ENCODE measurements at places on chromosomes 3 and 15.

DNA sequence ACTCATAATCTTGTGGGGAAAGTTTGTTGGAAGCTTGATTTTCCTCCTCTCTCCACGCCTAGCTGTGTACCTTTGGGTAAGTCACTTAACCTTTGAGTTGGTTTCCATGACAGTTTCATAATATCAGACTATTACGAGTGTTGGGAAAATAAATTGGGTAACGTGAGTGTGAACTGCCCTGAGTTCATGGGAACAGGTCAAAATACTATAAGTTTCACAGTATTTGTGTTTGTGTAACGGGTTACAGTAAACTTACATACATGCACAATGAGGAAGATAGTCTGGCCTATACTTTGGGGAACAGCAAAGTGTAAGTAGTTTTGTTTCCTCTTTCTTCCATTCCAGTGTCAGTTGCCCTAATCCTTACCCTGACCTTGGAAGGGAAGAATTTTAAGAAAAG lies 509.9 kb downstream of the MECOM start:
- no peak for DNase-seq

DNA sequence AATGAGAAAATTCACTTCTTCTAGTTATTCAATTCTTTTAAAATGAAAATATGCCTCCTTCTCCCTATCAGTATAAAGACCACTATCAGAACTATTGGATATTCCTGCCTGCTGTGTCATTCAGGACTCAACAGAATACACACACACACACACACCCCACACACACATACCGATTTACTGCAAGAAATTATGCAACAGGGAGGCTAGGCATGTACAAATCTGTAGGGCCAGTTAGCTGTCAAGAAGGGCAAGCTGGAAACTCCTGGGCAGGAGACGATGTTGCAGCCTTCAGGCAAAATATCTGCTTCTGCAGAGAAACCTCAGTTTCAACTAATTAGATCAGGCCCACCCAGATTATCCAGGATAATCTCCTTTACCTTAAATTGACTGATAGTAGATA lies 13.9 kb upstream of the RYR3 start:
- no peak for DNase-seq

GRCh38 chr3:126888186-126888760 lies 94.6 kb upstream of the PLXNA1 start:
- no peak for DNase-seq

GRCh38 chr3:140424726-140425125 lies 253.1 kb upstream of the TRIM42 start:
- DNase-seq, result no peak

DNA sequence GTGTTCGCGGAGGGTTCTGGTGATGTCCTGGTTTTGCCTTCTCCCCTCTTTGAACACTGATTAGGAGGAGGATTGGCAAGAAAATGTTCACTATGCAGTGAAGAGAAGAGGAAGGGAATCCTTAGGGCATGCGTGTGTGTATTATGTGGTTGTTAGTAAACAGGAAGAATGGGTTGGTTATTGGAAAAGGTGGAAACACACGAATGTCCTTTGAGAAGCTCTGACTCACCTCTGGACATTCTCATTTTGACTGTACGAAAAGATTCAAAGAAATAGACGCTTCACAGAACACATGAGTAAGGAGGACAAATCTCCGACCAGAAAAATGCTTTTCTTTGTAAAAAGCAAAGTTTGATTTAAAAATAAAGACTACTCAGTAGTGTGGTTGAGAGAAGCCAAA lies 188.8 kb upstream of the PRICKLE2 start:
- no peak for DNase-seq
